CD4-positive, alpha-beta T cell treated with Interleukin-2 at 100 ng/mL for 4 hours (primary cell): ENCODE measurements at places on chromosomes 1 and 21.

DNA sequence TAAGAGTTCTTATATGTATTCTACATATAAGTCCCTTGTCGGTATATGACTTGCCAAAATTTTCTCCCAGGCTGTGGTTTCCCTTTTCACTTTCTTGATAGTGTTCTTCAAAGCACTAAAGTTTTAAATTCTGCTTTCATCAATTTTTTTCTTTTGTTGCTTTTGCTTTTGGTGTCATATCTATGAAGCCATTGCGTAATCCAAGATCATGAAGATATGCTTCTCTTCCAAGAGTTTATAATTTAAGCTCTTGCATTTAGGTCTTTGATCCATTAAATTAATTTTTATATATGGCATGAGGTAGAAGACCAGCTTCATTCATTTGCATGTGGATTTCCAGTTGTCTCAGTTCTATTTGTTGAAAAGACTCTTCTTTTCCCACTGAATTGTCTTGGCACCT lies 22.2 kb downstream of the DESI2 start:
- no peak for DNase-seq

- no peak for DNase-seq
These were observed 188.5 kb downstream of the PRDM2 start for GRCh38 chr1:13888351-13888986.

- DNase-seq = no peak
These were observed 293.5 kb downstream of the NTNG1 start for GRCh38 chr1:107434361-107434693.

- DNase-seq = no peak
These were observed 94.0 kb downstream of the PCP4 start for GRCh38 chr21:39961251-39961650.

DNA sequence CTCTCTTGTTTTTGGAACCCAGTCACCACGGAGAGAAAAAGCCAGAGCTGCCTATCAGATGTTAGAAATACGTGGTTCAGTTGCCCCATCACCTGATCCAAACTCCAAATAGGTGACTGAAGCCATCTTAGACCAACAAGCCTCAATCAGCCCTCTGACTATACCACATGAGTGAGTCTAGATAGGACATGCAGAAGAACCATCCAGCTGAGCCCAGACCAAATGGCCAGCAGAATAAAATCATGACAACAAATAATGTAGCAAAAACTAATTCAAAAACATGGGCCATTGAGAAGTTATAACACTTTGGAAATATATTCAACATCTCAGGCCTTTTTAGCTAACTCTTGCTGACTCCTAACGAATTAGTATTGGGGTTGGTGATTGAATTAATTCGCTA lies 348.4 kb upstream of the C1orf87 start:
- no peak for DNase-seq

GRCh38 chr1:201245082-201245481 lies 38.2 kb upstream of the PKP1 start:
- DNase-seq = no peak

- no peak for DNase-seq
These were observed 43.2 kb downstream of the GDAP2 start for GRCh38 chr1:117886101-117886795.

- DNase-seq = no peak
These were observed 20.1 kb downstream of the DYRK3 start for GRCh38 chr1:206655471-206655882.
